ENCODE measurements at places on chromosomes 2 and 18.

DNA sequence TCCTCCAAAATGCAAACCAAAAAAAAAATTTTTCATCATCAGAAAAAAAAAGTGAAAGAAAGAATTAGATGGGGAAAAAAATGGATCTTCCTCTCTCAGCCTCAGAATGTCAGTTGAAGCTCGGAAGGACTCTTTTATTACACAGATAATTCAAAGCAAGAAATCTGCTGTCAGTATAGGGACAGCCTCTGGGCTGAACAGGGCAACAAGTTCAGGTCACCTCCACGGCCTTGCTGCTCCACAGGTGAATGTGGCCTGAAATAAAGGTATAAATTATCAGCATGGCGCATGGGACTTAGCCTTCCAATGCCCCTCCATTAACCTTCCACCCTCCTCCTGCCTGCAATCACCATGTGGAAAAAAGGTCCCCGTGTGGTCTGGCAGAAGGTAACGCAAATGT is 316.8 kb upstream of the POU3F3 start:
- no peak for DNase-seq

GRCh38 chr2:181185948-181186347 is 205.5 kb downstream of the UBE2E3 start:
- DNase-seq, result no peak

GRCh38 chr2:3793249-3793648 is 89.9 kb downstream of the DCDC2C start:
- DNase-seq, result no peak

DNA sequence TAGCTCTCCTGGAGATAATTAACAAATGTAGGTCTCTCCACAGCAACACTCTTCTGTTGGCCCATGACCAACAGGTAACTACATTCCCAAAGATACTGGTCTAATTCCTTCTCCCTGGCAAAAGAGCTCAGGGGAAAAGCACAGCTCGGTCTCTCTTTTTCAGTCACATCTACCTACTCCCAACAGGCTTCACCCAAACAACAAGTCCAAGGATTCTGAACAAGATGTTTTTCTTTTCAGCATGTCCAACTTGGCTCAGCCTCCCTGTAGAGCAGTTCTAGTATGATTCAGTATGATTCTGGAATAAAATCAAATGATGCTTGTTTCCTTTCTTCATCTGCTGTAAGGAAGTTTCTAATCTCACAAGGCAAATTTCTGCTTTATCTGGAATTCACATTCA is 1704.8 kb upstream of the PIK3C3 start:
- DNase-seq, result no peak

DNA sequence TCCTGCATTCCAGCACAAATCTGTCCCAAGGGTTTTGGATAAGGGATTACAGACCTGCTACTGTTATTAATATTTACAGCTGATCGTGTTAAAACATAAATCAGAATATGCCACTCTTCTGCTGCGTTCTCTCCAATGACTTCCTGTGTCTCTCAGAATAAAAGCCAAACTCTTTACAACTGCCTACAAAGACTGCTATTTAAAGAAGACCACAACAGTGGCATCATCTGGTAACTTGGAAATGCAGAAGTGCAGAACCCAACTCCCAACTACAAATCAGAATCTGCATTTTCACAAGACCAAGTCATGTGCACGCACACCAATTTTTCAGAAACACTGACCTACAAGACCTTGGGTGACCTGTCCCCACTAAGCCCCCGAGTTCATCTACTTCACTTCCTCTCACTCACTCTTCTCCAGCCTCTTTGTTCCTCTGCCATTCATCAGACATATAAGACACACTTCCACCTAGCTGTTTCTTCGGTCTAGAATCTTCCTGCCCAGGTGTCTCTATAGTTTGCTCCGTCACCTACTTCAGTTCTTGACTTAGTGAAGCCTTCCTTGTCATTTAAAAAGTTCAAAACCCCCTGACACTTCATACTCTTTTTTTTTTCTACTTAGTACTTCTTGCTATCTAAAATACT is 36.0 kb downstream of the CHN1 start:
- DNase-seq, result no peak

GRCh38 chr2:67613227-67613626 is 216.1 kb downstream of the ETAA1 start:
- no peak for DNase-seq

DNA sequence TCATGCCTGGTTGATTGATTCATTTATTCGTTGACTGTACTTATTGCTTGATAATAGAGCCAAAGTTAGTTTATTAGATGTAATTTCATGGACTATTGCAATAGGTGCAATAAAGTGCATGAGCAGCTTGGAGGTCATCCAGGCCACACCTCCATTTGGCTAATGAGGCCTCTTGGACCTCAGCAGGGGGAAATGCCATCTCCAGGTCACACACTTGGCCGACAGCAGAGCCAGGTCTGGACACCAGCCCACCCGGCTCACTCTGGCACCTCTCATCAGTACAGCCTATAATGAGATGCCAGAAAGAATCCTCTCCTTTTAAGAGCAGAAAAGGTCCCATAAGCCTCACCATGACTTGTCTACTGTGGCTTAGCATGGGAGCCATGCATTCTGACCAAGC is 71.2 kb upstream of the AFF3 start:
- no peak for DNase-seq

GRCh38 chr2:179622635-179623300 is 238.6 kb downstream of the ZNF385B start:
- no peak for DNase-seq

- DNase-seq, result no peak
Observed at GRCh38 chr2:48109491-48110204, 203.3 kb upstream of the FBXO11 start.

GRCh38 chr2:152962446-152962845 is 244.0 kb downstream of the ARL6IP6 start:
- no peak for DNase-seq

- DNase-seq, result no peak
Observed at GRCh38 chr2:57207191-57207590, 839.4 kb upstream of the VRK2 start.

- no peak for DNase-seq
Observed at GRCh38 chr2:133608291-133608690, 40.0 kb upstream of the NCKAP5 start.

DNA sequence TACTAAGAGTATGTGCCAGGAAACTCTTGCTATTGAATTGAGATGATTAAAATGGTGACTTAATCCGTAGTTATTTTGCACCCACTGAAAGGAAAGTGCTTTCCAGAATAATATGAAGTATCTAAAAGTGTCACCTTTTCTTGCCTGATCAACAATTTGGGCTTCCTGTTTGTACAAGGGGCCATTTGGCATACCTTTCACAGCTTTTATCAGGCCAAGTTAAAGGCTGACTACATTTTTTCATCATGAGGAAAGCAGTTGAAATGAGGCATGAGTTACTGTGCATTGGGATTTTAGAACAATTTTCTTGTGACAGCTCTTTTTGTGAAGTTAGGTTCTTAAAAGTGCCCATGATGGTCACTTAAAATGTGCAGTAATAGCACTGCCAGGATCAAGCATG is 11.2 kb downstream of the TSN start:
- no peak for DNase-seq

DNA sequence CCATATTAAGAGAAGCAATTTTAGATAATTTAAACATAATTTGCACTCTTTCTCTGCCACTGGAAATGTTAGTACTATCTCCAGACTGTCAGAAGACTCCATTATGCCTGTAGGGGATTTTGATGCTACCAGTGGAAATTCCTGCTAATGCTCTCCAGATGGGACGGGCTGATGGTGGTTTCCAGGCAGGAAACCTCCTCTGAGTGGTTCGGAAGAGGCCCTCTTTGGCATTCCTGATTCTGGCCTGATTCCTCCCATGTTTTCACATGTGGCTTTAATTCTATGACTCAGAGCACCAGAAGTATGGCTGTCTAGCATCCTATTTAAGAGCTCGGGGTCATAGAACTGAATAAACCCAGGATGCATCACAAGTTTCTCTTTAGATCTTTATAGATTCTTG is 70.9 kb upstream of the ST6GAL2 start:
- no peak for DNase-seq

DNA sequence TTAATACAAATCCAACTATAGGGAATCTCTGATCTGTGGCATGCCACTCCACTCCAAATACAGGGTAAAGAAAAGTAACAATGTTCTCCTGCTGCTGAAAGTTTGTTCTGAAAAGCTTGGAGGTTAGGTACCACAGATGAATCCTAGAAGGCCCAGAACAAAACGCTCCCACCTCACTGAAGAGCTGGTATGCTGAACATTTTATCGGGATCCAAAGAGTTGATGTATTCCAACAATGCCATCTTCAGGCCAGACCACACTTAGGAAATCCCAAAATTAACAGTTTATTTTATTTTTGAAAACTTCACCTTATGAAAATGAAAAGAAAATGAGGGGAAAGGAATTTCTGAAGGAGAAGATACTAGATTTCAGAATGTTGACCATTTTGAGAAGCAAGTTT is 145.1 kb upstream of the CDH19 start:
- no peak for DNase-seq

- DNase-seq, result no peak
Observed at GRCh38 chr2:58237741-58238140, 3.4 kb downstream of the FANCL start.

DNA sequence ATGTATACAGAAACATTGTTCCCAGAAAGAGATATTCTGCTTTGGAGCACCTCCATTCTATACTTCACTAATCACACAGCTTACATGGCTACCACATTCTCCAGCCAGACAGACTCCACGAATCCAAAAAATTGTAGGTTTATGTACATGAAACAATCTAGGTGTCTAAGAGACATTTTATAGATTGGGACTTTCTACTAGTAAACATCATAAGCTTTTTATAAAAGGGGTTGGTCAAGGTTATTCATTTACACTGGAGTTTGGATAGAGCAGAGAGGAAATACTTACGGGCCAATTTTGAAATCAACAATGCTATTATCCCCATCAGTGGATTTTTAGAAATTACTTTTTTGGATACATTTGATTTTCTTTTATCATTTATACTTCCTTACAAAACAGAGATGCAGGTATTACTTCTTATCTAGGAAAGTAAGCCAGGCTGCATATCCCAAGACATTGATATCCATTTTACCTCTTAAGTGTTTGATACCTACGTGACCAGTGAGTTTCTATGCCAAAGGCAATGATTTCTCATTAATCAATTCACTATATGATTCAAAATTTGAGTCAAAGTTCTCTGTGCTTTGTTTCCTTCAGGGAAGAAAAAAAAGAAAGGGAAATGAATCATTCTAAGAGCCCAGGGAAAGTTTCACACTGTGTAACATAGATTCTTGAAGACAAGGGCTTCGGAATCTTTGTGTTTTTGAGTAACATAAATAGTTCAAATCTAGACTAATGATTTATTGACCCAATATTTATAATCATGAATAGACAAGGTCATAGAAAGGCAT is 140.5 kb downstream of the PTH2R start:
- DNase-seq, result no peak

Data from T follicular helper cell (primary cell).